HepG2 (cell line): ENCODE measurements at places on chromosomes 7 and 10. TPM values are rescaled to one million over a fixed set of nuclear protein-coding genes. Genes with fewer than 3 reads are reported as not detected.

DNA sequence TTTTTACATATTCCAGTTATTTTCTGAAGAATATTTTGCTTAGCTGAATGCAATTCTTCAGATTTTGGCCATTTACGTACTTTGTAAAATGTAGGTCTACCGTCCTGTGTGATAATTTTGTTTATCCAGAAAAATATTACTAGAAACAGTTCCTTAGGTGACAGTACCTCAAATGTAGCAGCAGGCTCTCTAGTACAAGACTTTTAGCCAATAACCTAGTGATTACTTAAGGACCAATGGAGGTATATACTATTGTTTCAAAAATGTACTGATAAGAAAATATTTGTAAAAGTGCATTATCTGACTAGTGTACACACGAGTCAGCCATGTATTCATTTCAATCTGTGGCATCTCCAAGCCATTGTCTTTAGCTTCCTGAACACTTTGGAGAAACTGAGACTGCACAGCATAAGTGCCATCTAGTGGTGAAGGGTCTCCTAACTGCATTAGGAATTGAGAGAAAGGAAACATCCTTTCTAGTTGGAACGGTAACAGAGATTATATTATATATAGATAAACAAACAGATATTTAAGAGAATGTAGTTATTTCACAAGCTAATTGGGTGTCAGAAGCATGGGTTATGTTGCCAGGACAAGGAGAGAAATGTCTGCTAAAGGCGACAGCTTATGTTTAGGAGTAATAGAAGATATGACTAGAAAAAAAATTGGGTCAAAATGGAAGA, 23.7 kb downstream of the RTKN2 start:
- H3K27me3 ChIP-seq, result no peaks in the 10 kb centered on the region
- no peak overlapping the region for H3K4me3 ChIP-seq
- no peaks in the 10 kb centered on the region for H3K36me3 ChIP-seq
- no peak overlapping the region for H3K27ac ChIP-seq
- H3K4me1 ChIP-seq, result peaks cover 12% of the 10 kb centered on the region
- peak; percentile 67 for DNase-seq

DNA sequence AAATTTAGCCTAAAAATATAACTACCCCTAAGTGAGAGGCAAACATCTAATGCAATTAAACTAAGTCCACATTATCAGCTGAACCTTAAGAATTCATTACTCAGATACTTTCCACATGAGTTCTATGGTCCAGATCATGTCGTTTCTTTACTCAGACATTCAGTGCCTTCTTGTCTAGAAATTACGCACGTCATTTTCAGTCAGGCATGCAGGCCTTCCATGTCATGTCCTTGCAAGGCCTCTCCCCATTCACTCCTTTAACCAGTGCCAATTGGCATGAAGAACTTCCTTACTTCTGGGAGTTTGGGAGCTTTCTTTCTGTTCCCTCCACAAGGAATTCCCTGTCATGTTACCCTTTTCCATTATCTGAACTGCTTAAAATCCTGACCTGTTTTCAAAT, 118.8 kb downstream of the NRP1 start:
- H3K36me3 ChIP-seq, result no peaks in the 10 kb centered on the region; the same call in 2 of the 3 replicates
- no peak overlapping the region for H3K4me3 ChIP-seq
- DNase-seq, result no peak

DNA sequence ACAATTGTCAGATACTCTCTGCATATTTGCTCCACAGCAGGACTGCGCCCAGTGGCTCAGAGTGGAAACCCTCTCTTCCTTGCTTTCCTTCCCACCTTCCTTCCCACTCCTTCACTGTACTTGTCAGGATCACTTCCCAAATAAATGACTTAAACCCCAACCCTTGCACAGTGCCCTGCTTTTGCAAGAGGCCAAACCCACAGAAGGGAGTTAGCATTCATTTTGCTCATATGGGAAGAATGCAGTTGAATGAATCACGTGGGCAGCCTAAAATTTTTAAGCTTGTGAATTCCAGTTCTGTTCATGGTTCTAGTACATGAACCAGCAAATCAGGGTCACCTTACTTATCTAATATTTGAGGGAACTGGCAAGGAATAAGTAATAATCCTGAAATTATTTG, 47.7 kb upstream of the SFMBT2 start:
- H3K27me3 ChIP-seq, result peaks cover 3% of the 10 kb centered on the region; the same call in 1 of the 2 replicates
- H3K4me3 ChIP-seq, result no peak overlapping the region
- no peaks in the 10 kb centered on the region for H3K4me1 ChIP-seq
- H3K27ac ChIP-seq, result no peak overlapping the region
- H3K36me3 ChIP-seq, result no peaks in the 10 kb centered on the region
- DNase-seq, result no peak

The RBP3 gene
- not detected in 2 replicates for total RNA-seq

GRCh38 chr7:50450590-50451032, 461 bp upstream of the FIGNL1 start:
- peaks cover 38% of the 10 kb centered on the region for H3K4me1 ChIP-seq
- H3K36me3 ChIP-seq, result peaks cover 2% of the 10 kb centered on the region; the same call in 1 of the 2 replicates
- peak overlapping the region; percentile 90; the same call in 1 of the 2 replicates for H3K4me3 ChIP-seq
- H3K27me3 ChIP-seq, result no peaks in the 10 kb centered on the region
- H3K27ac ChIP-seq, result no peak overlapping the region
- DNase-seq, result no peak

GRCh38 chr10:79947083-79947415, 1.9 kb downstream of the SFTPD start:
- no peaks in the 10 kb centered on the region for H3K4me1 ChIP-seq
- H3K36me3 ChIP-seq, result no peaks in the 10 kb centered on the region
- H3K27ac ChIP-seq, result no peak overlapping the region
- H3K4me3 ChIP-seq, result no peak overlapping the region
